ENCODE measurements at places on chromosomes 16 and 17.

- DNase-seq = no peak
These were observed 35.5 kb upstream of the PSMD7 start for GRCh38 chr16:74261068-74261467.

DNA sequence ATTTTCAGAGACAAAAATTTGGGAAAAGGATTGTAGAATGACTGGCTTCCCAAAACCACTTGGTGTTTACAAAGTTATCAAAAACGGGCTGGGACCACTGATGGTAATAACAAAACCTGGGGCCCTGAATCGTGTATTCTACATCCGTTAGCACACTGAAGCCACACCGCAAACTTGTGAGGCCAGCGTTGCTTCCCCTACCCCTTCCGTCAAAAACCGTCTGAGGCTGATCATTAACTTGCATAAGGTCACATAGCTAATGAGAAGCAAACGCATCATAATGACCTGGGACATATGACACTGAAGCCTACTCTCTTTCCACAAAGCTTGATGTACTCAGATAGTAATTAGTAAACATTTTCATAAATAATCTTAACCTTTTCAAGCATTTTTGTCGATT lies 704.3 kb downstream of the MAF start:
- no peak for DNase-seq

- no peak for DNase-seq
These were observed 55.4 kb downstream of the ABCC6 start for GRCh38 chr16:16167927-16168326.

DNA sequence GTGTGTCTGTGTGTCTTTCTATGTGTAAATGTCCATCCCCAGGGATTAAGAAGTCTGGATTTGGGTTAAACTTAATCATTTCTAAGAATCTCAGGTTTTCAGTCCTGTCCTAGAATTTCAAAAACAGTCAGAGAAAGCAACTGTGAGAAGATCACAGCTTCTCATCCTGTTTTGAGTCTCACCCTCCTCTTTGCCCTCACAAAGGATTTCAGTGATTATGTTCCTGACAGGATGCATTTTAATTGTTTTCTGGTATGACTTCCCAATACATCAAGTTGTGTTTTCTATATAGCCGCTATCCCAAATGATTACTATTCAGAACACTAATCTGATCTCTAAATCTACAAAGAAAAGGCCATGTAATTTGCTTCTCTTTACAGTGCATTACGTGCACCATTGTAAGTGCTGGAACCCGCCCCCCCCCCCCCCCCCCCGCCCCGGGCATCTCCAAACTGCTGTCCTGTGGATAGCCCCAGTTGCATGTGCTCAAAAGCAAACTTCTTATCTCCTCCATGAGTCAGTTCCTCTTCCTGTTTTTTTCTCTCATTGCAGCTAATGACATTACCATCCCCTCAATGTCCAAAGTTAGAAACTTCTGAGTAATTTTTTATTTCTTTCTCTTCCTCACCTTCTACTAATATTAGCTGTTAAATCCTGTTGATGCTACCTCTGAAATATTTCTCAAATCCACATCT lies 73.9 kb downstream of the CDH13 start:
- no peak for DNase-seq
